Osteoblast (primary cell): ENCODE measurements at places on chromosomes 6 and 20.
A peak's percentile ranks its signal among the peaks of the same experiment; 100 is the strongest.

- no peak for DNase-seq
These were observed 1.4 kb downstream of the CST8 start for GRCh38 chr20:23492292-23492691.

DNA sequence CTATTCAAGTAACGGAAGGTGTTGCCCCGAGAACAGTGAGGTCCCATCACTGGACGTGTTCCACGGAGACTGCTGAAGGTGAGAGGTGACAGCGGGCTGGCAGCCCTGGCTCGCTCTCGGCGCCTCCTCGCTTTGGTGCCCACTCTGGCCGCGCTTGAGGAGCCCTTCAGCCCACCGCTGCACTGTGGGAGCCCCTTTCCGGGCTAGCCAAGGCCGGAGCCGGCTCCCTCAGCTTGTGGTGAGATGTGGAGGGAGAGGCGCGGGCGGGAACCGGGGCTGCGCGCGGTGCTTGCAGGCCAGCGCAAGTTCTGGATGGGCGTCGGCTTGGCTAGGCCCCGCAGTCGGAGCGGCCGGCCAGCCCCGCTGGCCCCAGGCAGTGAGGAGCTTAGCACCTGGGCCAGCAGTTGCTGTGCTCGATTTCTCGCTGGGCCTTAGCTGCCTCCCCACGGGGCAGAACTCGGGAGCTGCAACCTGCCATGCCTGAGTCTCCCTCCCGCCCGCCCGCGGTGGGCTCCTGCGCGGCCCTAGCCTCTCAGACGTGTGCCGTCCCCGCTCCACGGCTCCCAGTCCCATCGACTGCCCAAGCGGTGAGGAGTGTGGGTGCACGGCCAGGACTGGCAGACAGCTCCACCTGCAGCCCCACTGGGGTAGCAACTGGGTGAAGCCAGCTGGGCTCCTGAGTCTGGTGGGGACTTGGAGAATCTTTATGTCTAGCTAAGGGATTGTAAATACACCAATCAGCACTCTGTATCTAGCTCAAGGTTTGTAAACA, 77.6 kb downstream of the RNF182 start:
- no peak for DNase-seq

GRCh38 chr20:3651204-3651962, 11.8 kb downstream of the GFRA4 start:
- peak; percentile 27 for DNase-seq

GRCh38 chr20:25517124-25517523, 68.2 kb downstream of the NINL start:
- DNase-seq: no peak

GRCh38 chr6:155273431-155273830, 9.6 kb downstream of the CLDN20 start:
- DNase-seq: peak; percentile 74

DNA sequence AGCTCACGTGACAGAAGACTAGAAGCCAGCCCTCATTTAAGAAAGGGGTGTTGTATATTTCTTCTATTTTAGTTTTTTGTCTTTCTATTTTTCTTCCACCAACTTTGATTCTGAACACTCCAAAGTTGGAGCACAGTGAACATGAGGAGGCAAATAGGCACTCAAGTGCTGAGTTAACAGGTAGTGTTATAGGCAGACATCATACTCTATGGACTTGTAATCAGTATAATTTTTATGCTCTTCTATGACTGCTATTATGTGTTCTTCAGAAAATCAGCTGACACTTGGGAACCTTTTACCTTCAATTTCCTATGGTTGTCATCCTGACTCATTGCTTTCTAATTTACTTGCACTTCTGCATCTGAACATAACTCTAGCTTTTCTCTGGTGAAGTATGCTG, 396.3 kb upstream of the EYS start:
- DNase-seq: no peak

DNA sequence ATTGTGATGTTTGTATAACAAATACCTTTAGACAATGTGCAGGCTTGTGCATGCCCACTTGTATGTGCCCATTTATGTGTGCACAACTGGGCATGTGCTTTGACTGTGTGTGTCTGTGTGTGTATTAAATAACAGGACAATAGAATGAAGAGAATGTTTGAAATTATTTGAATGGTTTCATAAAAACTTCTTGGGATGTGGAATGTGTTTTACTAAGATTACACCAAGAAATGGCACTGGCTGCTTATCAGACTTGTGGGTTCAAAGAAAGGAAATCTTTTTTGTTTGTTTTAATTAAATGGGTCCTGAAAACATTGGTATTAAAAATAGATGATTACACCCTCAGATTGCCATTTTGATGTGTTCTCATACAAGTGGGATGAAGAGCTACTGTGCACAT, 191.6 kb upstream of the CCN2 start:
- no peak for DNase-seq

DNA sequence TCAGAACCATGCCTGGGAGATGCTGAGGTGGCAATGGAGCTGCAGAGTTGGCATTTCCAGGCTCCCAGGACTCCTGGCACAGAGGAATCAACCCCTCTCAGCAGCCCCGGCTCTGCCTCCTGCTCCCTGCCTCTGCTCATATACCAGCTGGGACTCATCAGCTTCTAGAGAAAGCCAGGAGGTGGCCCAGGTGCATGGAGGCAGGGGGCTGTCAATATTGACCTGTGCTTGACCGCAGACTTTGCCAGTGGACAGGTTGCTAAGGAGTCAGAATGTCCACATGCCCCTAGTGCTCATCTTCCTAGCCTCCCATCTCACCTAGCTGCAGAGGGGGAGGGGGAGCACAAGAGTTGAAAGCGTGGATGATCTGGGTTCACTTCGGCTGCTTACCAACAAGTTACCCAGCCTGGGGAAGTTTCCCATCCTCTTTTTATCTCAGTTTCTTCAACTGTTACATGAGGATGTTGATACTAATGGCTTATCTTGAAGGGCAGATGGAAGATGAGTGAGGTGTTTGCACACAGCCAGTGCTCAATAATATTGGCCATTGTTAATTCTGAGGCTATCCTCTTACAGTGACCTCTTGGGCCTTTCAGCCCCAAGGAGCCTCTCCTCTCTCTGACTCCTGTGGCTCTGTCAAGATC, 9.2 kb upstream of the SCRT2 start:
- peak; percentile 58 for DNase-seq

DNA sequence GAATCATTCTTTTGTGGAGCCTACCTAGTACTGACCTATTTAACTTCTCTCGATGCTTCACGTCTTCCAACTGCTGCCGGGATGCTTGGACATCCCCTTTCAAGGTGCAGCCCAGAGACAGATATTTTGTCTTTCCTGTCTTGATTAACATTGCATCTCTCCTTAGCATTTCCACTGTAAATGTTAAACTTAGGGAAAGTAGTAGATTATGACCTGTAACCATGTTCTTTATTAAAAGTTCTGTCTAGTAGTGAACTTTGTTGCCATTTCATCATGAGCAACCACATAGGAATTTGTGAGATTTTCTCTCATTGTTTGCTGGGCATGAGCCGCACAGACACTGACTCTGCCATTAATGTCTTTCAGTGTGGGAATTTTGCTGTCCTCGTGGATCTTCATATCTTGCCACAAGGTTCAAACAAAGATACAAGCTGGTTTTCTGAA, 117.9 kb downstream of the JAG1 start:
- DNase-seq: no peak

GRCh38 chr20:38270869-38271605, 10.5 kb upstream of the KIAA1755 start:
- DNase-seq: peak; percentile 97

GRCh38 chr6:90581146-90581545, 5.7 kb downstream of the MAP3K7 start:
- no peak for DNase-seq

GRCh38 chr6:2008383-2008976, 236.9 kb downstream of the GMDS start:
- DNase-seq: peak; percentile 49

- no peak for DNase-seq
These were observed 300.1 kb downstream of the PAX1 start for GRCh38 chr20:22005535-22005934.

GRCh38 chr20:42082611-42083010, 464.4 kb upstream of the CHD6 start:
- DNase-seq: no peak

DNA sequence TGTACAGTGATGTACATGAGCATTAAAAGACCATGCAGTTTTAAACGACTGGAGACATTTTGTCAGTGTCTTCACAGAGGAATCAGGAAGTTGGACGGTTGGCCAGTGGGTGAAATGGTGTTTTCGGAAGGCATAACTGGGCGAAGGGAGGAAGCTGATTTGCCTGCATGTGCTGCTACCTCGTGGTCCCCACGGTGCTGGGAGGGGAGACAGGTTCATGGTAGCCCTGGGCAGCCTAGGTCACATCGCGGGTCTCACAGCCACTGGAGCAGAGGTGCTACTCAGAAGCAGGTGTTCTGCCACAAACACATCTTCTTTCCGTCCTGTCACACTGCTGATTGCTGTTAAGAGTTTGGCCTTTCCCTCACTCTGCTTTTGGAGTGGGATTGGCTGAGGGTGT, 35.2 kb downstream of the HIVEP1 start:
- no peak for DNase-seq

GRCh38 chr6:88120635-88121034, 45.5 kb downstream of the CNR1 start:
- no peak for DNase-seq

DNA sequence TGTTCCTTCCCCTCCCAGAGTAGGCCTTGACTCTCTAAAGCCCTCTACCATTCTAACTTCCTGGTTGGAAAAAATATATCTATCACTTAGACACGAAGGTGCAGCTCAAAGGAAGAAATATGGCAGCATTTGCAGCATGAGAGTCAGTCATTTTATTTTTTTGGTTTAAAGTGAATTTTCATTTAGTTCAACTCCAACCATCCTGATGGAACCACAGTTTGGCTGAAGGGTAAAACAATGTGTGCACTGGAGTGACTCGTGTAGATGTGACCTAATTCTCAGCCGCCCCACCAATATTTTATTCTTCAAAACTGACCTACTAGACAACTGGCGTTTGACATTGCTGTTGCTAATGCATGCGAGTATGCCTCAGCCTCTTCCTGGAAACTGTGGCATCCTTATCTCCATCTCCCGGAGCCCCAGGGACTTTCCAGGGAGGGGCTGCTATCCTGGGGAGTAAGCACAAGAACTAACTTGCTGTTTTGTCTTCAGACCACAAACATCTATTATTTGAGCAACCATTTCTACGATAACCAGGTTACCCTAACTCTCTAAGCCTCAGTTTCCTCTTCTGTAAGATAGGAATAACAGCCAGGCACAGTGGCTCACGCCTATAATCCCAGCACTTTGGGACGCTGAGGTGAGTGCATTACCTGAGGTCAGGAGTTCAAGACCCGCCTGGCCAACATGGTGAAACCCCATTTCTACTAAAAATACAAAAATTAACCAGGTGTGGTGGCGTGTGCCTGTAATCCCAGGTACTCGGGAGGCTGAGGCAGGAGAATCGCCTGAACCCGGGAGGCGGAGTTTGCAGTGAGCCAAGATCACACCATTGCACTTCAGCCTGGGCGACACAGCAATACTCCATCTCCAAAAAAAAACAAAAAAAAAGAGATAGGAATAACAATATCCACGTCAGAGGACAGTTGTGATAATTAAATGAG, 148.7 kb upstream of the JARID2 start:
- DNase-seq: no peak

DNA sequence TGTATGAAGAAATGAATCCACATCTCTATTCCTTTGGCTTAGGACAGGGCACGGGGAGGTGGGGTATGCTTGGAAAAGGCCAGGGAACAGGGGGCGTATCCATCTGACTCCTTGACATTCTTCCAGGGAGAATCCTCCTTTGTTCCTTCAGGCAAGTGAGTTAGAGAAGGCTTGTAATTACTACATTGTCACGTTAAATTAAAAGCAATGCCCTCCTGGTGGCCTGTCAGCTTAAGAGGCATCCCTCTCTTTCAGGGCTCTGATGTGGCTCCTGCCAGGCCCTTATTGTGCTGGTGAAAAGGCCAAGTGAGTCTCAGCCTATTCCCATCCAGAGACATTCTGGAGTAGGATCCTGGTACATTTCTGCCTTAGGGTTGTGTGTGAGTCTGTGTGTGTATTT, 128.3 kb downstream of the FOXA2 start:
- no peak for DNase-seq

DNA sequence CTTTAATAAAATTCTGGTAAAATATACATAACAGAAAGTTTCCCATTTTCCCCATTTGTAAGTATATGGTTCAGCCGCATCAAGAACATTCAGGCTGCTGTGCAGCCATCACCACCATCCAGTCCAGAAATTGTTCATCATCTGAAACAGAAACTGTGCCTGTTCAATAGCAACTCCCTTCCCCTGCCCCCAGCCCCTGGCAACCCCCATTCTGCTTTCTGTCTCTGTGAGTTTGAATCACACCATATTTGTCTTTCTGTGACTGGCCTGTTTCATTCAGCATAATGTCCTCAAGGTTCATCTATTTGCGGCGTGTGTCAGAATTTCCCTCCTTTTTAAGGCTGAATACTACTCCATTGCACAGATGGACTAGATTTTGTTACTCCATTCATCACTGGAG, 19.1 kb downstream of the VSTM2L start:
- no peak for DNase-seq

DNA sequence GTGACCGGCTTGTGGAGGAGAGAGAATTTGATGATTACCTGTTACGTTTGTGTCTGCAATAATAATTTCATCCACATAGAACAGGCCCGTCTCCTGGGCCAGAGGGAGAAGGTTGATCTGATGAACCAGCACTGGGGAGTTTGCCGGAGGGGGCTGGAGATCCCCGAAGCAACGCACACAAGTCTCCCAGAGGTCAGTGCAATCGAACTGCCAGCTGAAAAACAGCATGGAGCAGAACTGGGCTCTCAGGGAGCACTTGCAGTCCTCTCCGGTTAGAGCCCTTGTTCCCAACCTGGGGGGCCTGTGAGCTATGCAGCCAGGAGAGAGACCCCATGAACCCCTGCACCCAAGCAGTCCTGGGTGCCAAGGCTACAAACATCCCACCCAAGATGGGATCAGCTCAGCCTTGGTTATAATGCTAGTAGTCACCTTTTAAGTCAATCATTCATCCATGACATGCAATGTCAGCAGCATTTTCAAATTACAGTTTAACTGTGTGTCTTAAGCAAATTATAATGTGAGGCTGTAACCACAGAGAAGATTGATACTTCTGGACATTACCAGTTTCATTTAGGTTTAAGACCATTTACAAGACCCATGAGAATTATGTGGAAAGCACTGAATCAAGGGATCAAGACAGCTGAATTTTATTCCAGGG, 34.2 kb downstream of the PKHD1 start:
- DNase-seq: no peak

- DNase-seq: no peak
These were observed 25.0 kb downstream of the CYB5R4 start for GRCh38 chr6:83884523-83884922.

GRCh38 chr6:87917886-87918285, 129.8 kb upstream of the SPACA1 start:
- no peak for DNase-seq
